ENCODE measurements at places on chromosomes 12 and 14. TPM values are rescaled to one million over a fixed set of nuclear protein-coding genes. Genes with fewer than 3 reads are reported as not detected.

DNA sequence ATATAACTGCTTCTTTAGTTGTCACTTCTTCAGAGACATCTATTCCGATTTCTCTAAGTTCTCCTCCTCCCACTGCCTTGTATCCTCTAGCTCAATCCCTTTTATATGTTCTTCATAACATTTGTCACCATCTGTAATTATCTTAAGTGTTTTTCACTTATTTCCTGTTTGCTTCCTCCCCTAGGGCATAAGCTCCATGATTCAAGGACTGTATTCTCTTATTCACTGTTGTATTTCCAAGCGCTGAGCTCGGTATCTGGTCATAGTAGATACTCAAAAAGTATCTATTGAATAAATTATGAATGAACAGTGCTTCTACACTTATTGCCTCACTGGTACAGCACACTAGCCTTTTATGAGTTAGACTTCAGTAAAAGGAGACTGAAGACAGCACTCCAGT, 109.0 kb upstream of the TMPO start:
- no peak for DNase-seq

DNA sequence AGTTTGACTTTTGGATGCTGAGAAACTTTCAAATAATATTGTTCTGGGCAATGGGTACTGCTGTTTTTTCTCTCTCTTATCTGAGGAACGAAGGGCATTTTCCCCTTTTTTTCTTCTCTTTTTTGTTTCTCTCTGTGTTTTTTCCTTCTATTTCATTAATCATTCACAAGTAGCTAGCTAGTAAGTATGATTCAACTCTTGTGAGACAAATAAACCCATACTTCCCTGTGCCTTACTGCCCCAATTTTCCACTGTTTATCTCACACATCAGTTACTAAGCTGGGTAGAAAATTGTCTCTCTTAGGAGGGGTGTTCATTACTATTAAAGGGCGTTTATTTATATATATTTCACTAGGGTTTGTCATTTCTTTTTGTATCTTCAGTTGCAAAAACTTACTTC, 437.6 kb downstream of the RERGL start:
- no peak for DNase-seq

GRCh38 chr12:73465106-73465505, 1072.5 kb upstream of the ATXN7L3B start:
- no peak for DNase-seq

DNA sequence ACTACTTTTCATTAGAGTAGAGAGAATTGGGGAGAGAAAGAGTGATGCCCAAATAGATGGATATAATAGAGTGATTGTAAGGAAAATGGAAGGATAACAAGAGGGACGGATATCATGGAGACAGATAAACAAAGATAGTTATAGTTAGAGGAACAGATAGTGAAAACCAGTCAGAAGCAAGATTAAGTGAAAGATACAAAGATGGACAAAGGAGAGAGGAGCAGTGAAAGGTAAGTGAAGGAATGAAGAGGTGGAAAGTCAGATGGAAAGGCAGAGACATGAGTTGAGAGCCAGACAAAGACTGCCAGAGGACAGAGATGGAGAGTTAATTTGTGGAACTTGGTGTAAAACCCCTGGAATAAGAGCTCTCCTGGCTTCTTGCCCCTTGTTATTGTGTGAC, 59.2 kb upstream of the CISTR start:
- no peak for DNase-seq

- DNase-seq: no peak
Observed at GRCh38 chr12:113238309-113238708, 17.0 kb downstream of the TPCN1 start.

CDH24 gene
- total RNA-seq: 12.7 TPM

COX6A1 gene
- total RNA-seq: 196 TPM

BICD1 gene
- 40.6 TPM for total RNA-seq

TMEM121 gene
- 9.1 TPM for total RNA-seq

RTL1 gene
- total RNA-seq: not detected
